Activated T-helper 2 cell treated with anti-CD3 and anti-CD28 coated beads, Interferon-gamma antibody, Interleukin-2, Interleukin-4, amounts not matched to agents 10 μg/mL and 5 μg/mL and 100 μg/mL, durations not matched to agents 14 hours and 24 hours and 36 hours (primary cell): ENCODE measurements at places on chromosomes 5 and 9.
A peak's percentile ranks its signal among the peaks of the same experiment; 100 is the strongest.

GRCh38 chr5:174759091-174759490 lies 34.7 kb downstream of the MSX2 start:
- no peak for DNase-seq

GRCh38 chr5:172528440-172528839 lies 74.1 kb upstream of the SH3PXD2B start:
- no peak for DNase-seq

GRCh38 chr5:102863058-102863457 lies 108.0 kb downstream of the PAM start:
- DNase-seq, result no peak

GRCh38 chr9:82969291-82969690 lies 93.7 kb downstream of the RASEF start:
- DNase-seq, result no peak

GRCh38 chr9:136248951-136249876 lies 3.6 kb upstream of the QSOX2 start:
- DNase-seq, result no peak

DNA sequence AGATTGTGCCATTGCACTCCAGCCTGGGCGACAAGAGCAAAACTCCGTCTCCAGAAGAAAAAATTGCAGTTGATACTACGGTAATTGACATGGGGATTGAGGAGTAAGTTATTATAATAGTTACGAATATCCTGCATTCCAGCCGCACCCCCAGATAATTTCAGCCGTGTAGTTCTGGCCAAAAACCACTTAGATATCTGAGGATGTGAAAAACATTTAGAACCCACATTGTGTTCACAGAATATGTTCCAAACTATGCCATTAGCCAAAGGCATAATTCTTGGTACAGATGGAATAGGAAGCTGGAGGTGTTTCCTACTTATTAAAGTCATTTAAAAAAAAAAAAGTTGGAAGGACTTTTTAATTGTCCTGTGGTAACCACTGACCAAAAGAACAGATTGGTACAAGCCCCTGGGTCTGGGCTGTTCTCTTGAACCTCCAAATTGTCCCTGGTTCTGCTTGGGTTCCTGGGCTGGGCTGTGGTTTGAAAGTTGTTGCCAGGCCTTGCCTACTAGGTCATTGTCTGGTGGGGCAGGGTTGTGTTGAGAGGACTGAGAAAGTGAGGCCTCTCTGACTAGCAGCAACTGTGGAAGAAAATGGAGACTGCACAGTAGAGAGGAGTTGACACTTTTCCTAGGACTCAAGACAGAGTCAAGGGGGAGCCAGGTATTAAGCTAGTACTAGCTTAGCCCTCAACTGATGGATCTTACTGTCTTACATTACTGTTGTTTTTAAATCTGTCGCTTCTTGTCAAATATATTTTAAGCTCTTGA lies 198.8 kb downstream of the NR3C1 start:
- DNase-seq, result no peak

DNA sequence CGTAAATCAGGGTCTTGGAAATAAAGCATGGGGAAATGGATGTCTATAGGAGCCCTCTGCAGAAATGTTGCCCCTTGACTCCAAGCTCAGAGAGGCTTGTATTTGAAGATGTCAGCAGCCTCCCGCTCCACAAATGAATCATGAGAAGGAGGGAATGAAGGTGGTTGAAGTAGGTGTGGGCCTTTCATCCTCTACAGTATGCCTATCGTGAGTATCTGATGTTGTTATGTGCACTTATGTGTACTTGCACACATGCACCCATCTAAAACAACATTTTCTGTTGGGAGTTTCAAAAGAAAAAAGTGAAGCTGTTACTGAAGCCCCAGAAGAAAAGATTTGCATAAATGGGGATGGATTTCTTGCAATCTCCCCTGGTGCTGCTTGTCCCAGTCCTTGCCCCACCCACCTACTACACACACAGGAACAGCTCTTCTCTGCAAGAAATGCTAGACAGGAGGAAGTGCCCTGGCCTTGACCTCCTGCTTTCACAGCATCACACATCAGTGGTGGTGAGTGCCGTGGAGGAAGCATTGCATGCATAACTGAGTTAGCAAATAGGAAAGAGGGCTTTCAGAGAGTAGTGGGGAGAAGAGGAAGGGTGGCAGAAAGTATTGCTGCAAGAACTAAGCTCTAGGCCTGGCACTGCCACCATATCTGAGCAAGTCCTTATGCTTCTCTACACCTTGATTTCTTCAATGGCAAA lies 156.1 kb downstream of the SNX18 start:
- peak; percentile 47 for DNase-seq

GRCh38 chr9:38681747-38682227 lies 38.1 kb downstream of the FAM240B start:
- DNase-seq, result no peak

- DNase-seq, result no peak
Observed at GRCh38 chr5:171579976-171580411, 160.5 kb downstream of the FGF18 start.

DNA sequence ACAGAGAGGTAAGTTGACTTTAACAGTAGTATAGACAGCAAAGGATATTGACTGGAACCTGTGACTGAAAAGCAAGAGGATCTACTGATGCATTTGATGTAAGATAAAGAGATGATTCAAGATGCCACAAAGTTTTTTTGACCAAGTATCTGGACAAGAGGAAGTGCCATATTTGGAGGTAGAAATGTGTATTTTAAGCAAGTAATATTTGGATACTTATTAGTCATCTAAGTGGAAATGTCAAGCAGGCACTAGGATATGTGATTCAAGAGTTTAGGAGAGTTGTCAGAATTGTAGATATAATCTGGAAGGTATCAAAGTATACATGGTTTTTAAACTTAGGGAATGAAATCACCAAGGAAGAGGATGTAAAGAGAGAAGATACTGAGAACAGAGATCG lies 686.1 kb upstream of the CHD1 start:
- no peak for DNase-seq

GRCh38 chr9:91273853-91274552 lies 87.7 kb downstream of the AUH start:
- no peak for DNase-seq

DNA sequence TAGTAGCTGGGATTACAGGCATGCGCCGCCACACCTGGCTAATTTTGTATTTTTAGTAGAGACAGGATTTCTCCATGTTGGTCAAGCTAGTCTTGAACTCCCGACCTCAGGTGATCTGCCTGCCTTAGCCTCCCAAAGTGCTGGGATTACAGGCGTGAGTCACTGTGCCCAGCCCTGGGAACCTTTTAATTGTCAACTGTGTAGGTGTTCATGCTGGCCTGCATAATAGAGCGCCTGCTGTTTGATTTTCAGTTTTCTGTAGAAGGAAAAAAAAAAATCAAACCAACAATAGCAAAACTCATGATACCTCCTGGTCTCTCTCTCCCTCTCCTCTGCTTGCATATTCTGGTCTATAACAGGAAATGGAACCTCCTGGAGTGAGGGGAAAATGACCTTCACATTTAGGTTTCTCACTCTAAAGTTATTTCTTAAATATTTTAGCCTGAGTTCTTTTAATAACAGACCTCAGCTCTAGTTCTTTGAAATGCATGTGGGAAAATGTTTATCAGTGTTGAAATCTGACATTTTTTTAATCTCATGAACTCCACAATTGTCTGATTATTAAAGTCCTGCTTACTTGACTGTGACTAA lies 51.7 kb downstream of the EXOSC2 start:
- no peak for DNase-seq

DNA sequence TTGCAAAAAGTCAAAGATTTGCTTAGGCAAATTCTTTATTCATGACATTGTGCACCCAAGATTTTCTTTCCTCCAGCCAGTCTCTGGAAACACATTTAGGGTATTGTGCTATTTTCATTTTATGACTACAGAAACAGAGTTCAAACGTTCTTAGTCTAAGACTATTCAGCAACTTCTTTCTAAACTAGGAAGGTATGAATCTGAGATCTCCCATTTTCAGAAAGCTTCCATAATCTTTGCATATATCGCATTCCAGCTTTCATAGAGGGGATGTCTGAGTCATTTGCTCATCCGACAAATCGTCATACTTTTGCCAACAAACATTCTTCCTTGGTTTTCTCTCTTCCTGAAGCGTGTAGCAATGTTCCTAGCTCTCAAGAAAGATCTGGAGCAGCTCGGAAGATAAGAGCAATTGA lies 1.6 kb upstream of the PAPPA start:
- no peak for DNase-seq

DNA sequence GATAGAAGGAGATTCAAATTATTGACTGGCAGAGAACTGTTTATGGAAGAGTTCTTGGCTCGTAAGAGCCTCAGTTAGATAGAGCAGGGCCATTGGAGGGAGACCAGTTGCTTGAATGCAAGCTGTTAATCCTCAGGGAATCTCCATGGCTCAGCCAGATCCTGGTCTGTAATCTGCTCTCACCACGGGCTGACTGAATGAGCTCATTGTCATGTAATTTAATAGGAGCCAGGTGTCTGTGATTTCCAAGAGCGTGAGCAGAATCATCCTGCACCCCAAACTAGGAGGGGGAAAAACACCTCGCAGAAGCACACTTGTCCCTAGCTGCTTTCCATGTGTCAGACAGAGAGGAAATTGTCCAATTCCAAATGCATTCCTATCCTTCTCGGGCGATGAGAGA lies 19.1 kb upstream of the KCNMB1 start:
- DNase-seq, result no peak

DNA sequence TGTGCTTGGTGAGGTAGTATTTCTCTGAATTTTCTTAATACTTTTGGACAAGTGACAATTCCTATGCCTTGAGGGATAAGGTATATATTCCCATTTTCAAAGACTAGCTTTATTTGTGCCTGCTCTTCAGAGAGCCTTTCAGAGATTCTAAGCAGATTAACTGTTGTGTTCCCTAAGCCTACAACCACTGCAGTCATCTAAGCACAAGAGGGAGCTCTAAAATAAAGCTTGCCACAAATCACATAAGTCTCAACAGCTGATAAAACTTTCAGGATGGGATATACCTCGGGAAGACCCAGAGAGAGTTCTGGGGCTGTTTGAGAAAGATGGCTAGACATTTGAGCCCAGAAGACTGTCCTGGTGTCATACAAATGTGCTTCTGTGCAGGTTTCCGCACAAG lies 157.3 kb downstream of the CYLC2 start:
- no peak for DNase-seq

- no peak for DNase-seq
Observed at GRCh38 chr5:13943676-13944075, 812 bp downstream of the DNAH5 start.

DNA sequence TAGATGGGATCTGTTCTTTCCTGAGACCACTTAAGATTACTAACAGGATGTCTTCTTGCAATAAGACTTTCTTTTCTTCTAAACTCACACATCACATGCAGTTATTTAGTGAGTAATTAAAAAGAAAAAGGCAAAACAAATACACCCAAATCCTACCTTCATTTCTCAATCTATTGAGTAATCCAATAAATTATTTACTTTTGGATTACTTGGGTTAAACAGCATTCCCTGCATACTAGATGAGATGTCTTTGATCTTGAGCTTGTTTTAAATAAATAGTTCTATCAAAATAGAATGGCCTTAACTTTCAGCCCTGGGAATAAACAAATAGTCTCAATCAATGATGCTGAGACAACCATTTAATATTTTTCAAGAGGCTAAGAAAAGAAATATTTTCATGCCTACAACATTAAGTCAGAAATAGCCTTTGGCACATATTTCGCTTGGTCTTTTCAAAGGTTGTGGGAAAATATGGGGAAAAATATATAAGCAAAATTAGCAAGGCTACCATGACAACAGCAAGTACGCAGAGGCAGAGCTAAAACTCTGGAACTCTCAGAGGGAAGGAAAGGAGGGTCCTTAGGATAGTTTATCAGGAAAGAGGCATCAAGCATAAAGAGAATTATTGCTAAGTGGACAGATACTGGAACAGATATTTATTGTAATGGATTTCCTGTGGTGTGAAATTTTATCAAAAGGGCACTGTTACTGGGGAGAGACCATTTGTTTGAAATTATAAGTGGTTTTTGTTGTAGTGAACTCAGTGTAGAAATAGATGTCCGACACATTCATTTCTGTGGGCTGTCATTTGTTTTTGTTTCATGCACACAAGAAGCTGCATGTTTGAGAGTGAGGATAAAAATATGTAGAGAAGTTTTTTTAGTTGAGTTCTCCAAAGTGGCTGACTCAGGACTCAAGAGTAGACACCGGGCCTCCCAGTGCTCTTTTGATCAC lies 70.2 kb upstream of the CDH6 start:
- no peak for DNase-seq

- DNase-seq, result no peak
Observed at GRCh38 chr5:127667926-127668325, 19.0 kb downstream of the CTXN3 start.

DNA sequence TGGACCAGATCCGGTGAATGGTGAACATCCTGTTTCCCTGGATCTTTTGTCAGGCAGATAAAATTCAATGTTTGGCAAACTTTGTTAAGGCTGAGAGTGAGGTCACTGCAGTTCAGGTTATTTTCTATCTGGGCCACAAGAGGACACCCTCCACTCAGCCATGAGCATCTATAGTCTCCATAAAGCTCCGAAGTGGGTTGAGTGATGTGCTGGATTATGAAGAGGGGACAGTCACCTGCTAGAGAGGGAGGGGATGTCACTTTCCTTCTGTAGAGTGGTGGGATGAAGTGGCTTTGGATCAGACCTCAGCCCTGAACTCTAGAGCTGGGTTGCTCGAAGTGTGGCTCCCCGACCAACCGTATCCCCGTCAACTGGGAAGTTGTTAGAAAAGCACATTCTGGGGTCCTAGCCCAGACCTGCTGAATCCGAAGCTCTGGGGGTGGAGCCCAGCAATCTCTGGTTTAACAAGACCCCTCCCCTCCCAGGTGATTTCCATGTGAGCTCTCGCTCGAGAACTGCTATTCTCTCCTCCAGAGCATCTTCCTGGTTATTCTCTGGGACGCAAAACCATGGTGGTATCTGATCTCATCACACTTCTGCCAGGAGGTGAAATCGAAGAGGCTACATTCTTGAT lies 31.8 kb upstream of the FGF1 start:
- DNase-seq, result no peak

DNA sequence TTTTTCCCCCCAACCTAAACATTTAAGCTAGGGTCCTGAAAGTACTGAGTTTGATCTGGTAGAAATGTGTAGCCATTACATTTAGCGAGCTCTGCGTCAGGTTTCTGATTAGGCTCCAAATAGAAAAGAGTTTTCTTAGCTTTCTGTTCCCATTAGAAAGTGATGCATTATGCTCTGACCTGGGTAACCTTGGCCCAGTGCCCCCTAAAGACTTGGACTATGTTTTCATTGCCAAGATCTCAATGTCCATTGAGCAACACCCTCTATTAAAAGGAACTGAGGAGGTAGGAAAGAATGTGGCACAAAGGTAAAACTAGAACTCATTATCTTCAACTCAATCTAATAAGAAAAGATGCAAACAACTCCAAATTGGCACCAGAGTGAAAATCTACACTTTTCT lies 358.9 kb upstream of the PCSK5 start:
- no peak for DNase-seq

GRCh38 chr5:109936996-109937395 lies 247.3 kb downstream of the MAN2A1 start:
- no peak for DNase-seq

DNA sequence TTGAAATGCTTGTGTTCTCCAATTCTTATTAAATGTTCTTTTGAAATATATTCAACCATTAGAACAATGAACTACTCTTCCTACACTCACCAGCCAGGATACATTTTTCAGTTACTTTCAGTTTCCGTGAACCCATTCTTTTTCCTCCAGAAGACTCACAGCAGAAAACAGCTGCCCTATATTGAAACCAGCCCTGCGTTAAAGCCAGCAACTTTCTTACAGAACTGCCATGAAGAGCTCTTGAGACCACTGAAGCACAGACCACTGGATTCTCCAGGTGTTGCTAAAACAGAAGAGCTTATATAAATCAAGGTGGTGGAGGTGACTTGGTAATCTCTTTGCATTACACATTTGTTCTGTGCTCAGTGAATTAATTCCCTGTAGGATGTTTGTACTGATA lies 365.9 kb upstream of the C9orf72 start:
- DNase-seq, result no peak
